ENCODE measurements at places on chromosomes 4 and X. TPM values are rescaled to one million over a fixed set of nuclear protein-coding genes. Genes with fewer than 3 reads are reported as not detected.

DNA sequence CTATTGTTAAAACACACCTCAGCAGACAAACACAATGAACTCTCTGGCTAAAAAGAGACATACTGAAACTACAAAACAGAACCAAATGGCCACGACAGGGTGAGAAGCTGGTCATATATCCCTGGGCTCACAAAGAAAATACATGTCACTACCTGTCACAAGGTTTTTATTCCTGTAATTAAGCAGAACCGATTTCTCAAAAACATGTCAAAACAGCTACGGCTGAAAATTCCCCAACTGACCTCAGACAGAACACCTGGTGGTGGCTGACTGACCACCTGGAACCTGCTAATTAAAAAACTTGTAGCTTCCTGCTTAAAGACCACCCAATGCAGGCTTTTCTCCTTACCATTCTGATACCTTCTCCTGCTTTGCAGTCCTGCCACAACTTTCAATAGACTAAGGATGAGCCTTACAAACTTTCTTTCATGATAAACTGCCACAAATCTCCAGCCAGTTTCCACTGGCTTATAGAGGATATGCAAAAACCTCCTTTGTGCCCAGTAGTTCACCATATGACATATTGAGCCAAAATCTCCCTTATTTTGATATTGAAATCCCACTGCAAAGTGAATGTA lies 571.9 kb downstream of the SPOCK3 start:
- DNase-seq: no peak

- no peak for DNase-seq
Observed at GRCh38 chr4:17027495-17027894, 129.1 kb upstream of the LDB2 start.

GRCh38 chrX:24241822-24242648 lies 71.8 kb downstream of the SUPT20HL2 start:
- DNase-seq: no peak

- no peak for DNase-seq
Observed at GRCh38 chrX:107805179-107805578, 20.5 kb upstream of the MID2 start.

DNA sequence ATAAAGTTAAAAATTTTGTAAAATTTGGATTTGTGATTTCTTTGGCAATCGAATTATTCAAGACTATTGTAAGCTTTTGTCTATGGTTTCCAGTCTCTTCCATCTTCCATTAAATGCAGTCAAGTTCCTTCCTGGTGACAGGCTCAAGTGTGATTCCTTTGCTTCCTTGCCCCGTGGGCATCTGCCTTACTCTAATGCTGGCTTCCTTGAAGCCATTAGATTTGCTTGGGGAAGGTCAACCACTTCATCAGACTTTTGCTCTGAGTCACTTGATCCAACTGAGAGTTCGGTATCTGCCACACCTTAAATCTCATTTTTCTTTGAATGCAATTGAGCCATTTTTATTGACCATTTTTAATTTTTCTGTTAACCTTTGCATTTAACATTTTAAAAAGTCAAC lies 648.8 kb downstream of the SPOCK3 start:
- DNase-seq: no peak

DNA sequence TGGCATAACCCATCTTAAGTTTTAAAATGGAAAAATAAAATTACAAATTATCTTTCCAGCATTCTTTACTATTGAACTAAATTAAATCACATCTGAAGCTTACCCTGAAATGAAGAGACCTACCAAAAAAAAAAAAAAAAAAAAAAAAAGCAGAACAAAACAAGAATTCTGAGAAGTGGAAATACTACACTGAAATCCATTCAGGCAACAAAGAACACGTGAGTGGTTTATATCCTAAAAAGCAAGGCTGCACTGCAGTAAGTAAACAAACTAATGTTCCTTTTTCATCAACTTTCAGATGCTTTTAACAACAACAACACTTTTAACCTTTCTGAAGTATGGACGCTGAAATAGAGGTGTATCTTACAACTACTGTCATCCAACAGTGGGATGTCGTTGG lies 7.5 kb downstream of the FRYL start:
- no peak for DNase-seq

DNA sequence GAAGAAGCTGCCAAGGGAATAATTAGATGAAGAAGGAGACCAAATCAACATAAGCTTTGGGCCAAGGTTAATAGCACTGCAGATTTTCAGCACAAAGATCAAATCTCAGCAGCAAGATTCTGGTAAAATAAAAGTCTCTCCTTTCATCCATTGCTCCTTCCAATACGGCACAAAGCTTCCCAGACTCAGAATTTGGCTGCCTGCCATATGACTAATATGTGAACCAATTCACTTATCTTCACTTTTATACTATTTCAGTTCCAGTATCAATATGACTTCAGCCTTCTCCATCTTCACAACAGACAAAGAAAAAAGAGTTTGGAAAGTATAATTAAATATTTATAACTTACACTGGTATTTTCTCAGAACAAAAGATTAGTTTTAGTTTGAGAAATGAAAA lies 978.3 kb upstream of the GRID2 start:
- DNase-seq: no peak

GRCh38 chrX:79300856-79301255 lies 66.3 kb downstream of the ITM2A start:
- no peak for DNase-seq

GRCh38 chr4:183503497-183504063 lies 1.3 kb upstream of the ING2 start:
- DNase-seq: no peak

DNA sequence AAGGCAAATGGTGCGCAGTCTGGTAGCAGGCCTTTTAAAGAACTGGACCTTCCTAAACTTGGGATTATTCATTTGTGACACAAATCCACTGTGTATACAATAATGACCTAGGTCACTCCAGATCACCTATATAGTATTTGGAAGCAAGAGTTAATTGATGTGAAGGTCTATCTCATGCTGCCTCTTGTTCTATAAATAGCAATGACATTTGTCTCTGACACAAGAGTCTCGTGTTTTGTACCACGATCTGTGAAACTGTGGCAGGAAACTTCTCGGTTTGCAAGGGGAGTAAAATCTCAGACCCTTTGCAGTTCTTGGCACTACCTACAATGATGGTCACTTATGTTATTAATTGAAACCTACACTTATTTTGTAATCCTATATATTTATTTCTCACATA lies 1408.4 kb downstream of the PCDH7 start:
- DNase-seq: no peak

COX7B gene
- polyA plus RNA-seq: 287 TPM

- peak; percentile 19 for DNase-seq
Observed at GRCh38 chr4:166972071-166972470, 262.2 kb downstream of the SPOCK3 start.

SSX4 gene
- not detected for polyA plus RNA-seq

GRCh38 chr4:76546759-76547742 lies 112.0 kb downstream of the SHROOM3 start:
- DNase-seq: no peak

GRCh38 chr4:22921936-22922335 lies 229.2 kb downstream of the GBA3 start:
- DNase-seq: no peak

GRCh38 chr4:168812806-168813205 lies 197.2 kb downstream of the CBR4 start:
- DNase-seq: no peak

DNA sequence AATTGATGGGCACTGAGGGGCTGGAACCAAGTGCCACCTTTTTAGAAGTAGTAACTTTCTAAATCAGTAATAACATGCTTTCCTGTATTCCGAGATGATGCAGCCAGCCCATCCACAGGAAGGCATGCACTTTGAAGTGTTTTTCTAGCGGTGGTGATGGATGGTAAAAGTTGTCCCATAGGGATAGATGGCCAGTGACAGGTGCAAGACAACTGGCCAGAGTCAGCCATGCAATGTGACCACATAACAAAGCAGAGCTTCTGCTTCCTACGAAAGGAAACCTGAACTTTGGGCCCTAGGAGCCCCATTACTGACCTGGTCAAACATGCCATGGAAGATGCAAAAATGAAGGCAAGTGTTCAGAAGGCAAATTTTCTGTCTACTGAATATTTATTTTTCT lies 72.3 kb downstream of the NR3C2 start:
- no peak for DNase-seq

Measured in spinal cord (tissue), 10 donors.